ENCODE measurements at places on chromosomes 16 and 17.

DNA sequence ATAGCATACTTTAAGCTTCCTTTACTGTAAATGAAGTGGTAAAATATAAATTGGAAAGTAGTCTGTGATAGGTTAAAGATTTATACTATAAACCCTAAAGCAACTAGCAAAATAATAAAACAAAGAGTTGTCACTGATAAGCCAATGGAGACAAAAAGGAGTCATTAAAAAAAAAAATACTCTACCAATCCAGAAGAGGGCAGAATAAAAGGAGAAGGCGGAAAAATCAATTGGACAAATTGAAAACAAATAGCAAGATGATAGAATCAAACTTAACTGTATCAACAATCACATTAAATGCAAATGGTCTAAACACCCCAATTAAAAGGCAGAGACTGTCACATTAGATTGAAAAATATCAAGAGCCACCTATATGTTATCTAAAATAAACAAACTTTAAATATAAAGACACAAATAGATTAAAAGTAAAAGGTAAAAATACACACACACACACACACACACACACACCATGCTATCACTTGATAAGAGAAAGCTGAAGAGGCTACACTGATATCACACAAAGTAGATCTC lies 71.8 kb downstream of the CACNG1 start:
- no peak for DNase-seq
- no peak overlapping the region for H3K4me3 ChIP-seq
- no peak overlapping the region for H3K27ac ChIP-seq
- H3K36me3 ChIP-seq: peaks cover 21% of the 10 kb centered on the region
- no peaks in the 10 kb centered on the region for H3K27me3 ChIP-seq

DNA sequence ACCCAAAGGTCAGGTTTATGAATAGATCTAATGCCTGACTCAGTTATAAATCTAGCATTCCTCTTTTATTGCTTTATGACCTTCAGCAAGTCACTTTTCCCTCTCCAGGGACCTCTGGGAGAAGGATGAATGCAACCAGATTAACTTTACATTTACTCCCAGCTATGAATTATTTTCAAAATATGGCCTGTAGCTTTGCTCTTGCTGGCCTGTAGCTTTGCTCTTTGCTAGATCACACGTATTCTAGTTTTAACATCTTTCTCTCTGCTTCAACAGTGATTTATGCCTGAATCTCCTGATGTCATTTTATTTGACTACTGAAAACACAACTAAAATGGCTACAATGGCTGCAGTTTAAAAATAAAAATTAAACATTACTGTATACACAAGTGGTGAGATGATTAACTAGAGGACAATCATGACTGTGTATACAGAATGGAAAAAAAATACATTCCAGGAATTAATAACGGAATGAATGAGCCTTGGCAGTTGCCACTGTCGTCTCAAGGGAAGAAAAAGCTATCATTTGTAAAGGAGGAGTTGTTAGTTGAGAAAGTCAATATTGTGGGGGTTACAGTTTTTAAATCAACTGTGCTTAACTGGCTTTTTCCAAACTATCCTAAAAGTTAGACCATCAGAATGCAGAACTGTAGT lies 434.5 kb upstream of the GOT2 start:
- no peaks in the 10 kb centered on the region for H3K4me1 ChIP-seq
- H3K36me3 ChIP-seq: no peaks in the 10 kb centered on the region

DNA sequence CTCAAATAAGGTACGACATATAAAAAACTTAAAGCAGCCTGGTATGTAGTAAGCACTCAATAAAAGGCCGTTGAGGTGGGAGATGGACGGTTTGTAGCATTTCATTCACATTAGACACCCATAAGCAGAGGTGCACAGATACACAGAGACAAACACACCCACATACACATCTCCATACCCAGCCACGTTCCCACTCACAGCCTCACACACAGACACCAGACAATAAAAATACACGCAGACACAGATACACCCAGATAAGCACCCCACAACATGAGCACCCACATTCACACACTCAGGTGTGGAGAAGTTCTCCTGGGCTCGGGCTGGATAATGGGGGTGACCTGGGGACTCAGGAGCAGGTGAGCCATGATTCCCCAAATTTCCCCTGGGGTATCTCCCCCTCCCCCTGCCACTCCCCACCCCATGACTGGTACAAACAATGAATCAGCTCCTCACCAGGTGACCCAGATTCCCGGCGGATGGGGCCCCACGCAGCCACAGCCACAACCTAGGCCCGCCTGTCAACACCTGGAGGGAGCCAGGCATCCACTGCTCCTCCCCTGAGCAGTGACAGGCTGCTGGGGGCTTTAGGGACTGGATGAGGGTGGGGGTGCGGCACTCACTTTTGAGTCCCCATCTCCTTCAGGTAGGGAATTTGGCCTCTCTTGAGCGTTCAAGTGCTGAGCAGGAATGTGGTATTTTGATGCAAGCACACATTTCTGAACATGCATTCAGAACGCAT lies 2.7 kb downstream of the DLX3 start:
- H3K36me3 ChIP-seq: no peaks in the 10 kb centered on the region
- peaks cover 32% of the 10 kb centered on the region for H3K4me1 ChIP-seq
- no peak overlapping the region for H3K27ac ChIP-seq

GRCh38 chr17:65227637-65228036 lies 90.5 kb downstream of the RGS9 start:
- H3K4me1 ChIP-seq: peaks cover 12% of the 10 kb centered on the region
- no peak for DNase-seq
- no peak overlapping the region for H3K27ac ChIP-seq
- no peaks in the 10 kb centered on the region for H3K36me3 ChIP-seq

Measured in heart right ventricle (tissue), 16 donors.